ENCODE measurements at places on chromosomes 16 and 17.

GRCh38 chr17:41919165-41919817, 540 bp upstream of the ACLY start:
- DNase-seq = no peak

GRCh38 chr16:8630255-8630953, 8.9 kb downstream of the METTL22 start:
- DNase-seq = no peak

GRCh38 chr17:44258811-44259351, 9.1 kb downstream of the SLC4A1 start:
- no peak for DNase-seq

DNA sequence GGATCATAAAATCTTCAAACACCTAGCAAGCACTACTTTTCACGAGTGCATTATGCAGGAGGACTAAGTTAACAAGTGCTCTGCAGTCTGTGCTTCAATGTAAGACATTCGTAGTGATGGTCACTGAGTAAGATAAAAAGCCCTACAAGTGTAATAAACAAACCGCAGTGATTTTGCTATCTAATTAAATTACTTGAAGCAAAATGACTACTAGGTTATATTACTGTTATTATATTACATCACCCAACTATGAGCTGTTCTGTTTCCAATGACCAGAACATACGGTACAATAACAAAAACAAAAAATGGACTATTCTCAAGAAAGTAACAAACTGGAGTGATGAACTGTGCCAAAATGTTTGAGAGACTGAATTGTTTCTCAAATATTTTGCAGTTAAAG, 11.2 kb downstream of the KLHL10 start:
- no peak for DNase-seq

DNA sequence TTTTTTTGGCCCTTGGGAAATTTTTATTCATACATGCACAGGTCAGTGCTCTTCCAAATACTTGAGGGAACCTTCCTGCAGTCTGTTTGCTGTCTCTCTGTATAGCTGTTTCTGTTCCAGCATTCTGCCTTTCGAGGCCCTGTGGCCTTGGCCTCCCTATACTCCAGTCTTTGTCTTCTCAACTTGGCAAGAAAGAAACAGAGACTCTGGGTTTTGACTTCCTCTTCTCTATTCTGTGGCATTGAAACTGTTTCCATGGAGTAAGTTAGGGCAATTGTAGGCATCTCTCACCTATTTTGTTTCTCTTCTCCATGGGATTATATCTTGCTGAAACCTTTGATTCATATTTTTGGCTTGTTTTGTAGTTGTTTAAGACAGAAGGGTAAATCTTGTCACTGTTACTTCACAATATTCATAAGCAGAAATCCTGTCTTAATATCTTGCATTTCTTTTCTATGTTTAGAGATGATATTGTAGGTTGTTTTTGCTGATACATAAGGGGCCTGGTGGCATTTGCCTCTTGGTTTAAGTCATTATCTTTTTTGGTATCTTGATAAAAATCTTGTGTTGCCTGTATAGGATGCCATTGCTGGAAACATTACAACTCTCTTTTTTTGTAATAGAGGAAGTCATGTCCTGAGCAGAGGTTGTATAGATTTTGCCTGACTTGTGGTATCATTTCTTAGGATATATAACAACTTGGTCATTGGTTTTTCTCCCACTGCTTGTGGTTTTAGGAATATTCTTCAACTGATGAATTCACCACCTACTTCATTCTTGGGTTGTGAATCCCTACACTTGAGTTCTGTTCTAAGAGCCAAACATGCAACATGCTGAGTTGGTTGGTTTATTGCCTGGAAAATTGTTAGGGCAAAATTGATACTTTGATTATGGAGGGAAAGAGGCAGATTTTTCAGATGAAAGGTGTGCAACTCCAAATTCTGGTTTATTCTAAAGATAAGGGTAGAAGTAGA, 168.6 kb downstream of the FTO start:
- DNase-seq = peak; percentile 91

GRCh38 chr17:47797797-47798196, 23.8 kb downstream of the OSBPL7 start:
- DNase-seq = no peak

- peak; percentile 42 for DNase-seq
Observed at GRCh38 chr17:46135126-46135812, 58.0 kb downstream of the KANSL1 start.

DNA sequence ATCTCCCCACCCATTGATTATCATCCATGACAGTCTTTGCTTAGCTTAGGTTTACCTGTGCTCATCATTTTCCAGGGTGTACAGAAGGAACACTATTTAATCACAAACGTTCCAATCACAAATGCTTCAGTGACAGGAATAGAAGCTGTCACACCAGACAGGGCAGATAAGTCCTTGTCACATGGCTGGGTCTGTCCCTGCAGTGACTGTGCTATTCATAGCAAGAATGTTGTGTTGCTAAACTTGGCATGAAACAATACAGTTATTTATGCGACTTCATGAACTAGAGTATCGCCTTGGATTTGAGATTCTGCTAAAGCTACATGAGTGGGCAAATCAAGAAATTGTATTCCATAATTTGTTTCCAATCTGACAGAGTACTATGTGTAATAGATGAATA, 108.4 kb downstream of the CDH13 start:
- DNase-seq = peak; percentile 18

DNA sequence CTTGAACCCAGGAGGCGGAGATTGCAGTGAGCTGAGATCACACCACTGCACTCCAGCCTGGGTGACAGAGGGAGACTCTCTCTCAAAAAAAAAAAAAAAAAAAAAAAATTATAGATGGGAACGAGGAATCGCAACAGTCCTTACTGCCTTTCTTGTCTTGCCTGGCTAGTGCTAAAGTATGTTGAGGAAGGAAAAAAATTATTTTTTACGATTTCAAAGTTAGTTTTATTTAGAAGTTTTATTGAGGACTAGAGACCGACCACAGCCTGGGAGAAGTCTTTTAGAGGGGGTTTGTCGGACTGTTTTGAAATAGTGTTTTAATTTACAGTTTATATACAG, 15.8 kb upstream of the DNAH17 start:
- DNase-seq = no peak

- DNase-seq = no peak
Observed at GRCh38 chr17:21200590-21201297, 13.2 kb downstream of the TMEM11 start.

- DNase-seq = no peak
Observed at GRCh38 chr16:47705266-47705665, 244.1 kb downstream of the PHKB start.

- no peak for DNase-seq
Observed at GRCh38 chr17:46764000-46764708, 54.3 kb downstream of the WNT3 start.

- no peak for DNase-seq
Observed at GRCh38 chr17:33512113-33512512, 219.0 kb upstream of the ASIC2 start.

- DNase-seq = no peak
Observed at GRCh38 chr17:80415626-80416137, 715 bp downstream of the ENDOV start.

GRCh38 chr17:50200457-50201275, 765 bp downstream of the COL1A1 start:
- DNase-seq = peak; percentile 72

DNA sequence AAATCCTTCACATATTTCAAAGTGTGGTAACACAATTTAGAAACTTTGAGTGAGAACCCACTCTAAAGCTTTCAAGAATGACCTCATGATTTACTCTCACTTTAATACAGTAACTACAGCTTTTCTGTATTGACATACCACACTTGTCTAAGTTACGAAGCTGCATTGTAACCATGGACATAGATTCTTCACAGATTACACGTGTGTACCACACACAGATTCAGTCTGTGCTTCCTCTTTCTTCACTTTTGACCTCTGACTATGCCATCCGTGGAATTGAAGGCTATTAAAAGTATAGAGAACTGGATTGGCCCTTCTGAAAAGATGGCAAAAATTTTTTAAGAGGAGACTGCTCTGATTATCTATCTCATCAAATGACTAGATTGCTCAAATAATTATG, 172.7 kb downstream of the TANC2 start:
- DNase-seq = peak; percentile 58

DNA sequence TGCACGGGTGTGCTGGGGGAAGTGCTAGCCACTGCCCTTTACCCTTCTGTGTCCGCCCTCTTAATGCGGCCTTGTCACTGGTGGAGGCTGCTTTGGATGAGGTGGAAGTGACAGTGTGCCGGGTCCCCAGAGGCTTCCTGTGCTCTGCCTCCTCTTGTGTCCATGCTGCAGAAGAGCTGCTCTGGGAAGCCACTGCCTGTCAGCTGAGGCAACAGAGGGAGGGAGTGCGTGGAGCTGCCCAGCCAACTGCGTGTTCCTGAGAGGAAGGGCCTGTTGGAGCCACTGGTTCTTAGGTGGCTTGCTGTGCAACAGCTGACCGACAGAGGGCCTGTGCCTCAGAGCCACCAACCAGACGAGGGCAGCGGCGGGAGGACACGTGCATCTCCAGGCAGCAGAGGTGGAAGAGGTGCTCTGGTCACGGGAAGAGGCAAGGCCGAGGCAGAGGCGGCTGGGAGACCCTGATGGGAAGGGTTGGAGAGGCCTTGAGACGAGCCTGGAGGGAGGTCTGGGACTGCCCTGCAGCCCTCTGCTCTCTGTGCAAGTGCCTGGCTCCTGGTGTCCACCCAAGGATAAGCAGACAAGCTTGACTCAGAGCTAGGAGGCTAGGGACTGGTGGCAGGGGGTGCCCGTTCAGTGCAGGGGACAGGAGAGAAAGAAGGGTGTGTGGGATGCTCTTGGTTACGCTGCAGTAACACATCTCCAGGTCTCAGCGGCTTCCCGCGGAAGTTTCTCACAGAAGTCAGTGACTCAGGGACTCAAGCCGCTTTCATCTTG, 25.4 kb downstream of the B9D1 start:
- DNase-seq = no peak

DNA sequence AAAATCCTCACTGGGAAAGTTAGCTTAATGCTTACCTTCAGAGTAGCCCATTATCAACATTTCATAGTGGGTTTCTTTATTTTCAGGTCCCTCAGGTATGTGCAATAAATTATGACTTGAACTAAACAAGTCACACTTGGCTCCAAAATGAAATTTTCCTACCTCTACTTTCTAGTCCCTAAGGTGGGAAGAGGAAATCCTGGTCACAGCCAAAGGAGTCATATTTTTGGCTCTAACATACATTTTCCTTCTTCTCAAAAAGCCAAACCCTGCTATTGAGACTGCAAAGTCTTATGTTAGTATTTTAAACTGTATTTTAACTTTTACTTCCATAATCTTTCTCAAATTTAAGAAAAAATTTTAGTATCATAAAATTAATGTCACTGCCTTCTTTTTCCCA, 128.9 kb downstream of the BRIP1 start:
- DNase-seq = no peak

DNA sequence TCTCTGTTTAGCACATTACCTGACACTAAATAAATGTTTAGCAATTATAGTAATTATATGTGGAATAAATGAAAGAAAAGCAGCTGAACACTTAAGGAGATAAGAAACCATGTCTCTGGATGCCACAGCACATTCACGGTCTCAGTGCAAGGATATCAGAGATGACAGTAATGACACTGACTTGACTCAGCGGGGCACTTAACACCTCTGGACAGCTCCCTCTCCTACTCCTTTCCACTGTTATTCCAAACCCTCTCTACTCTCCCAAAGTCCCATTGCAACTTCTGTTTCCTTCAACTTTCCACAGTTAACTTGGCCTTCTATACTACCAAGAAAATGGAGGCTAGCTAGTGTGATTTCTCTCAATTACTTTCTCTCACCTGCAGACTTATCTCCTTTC, 93.0 kb upstream of the CORO6 start:
- no peak for DNase-seq

GRCh38 chr16:55513616-55514015, 4.7 kb downstream of the LPCAT2 start:
- DNase-seq = no peak

DNA sequence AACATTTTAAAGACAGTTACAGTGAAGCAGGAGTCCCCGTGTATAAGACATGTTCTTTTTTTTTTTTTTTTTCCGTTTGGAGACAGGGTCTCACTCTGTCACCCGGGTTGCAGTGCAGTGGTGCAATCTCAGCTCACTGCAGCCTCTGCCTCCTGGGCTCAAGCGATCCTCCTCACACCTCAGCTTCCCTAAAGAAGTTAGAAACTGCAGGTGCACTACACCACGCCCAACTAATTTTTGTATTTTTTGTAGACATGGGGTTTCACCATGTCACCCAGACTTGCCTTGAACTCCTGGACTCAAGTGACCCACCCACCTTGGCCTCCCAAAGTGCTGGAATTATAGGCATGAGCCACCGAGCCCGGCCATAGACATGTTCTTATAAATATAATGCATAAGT, 3.0 kb downstream of the EVI2B start:
- DNase-seq = no peak

GRCh38 chr17:72840019-72840418, 252.5 kb downstream of the SLC39A11 start:
- DNase-seq = no peak

DNA sequence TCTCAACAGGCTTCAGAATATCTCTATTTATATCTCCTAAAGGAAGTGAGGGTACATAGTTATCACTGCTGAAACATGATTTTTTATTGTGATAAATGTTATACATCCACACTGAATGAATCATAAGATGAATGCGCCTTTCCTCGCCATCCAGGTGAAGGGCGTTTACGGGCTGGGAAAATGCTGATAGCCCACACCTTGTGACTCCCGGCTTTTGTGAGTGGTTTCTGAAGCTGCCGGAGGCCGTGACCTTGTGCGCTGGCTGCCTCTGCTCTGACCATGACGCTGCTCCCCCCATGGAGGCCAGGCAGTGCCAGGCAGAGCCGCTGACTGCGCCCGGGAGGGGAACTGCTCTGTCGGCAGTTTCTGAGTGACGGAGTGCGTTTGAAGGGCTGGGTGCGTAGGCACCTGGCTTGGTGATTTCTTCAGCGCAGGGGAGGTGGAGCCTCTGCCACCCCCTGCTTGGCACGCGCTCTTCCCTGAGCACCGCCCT, 97.2 kb downstream of the RAP1GAP2 start:
- no peak for DNase-seq

GRCh38 chr16:78211946-78212345, 112.5 kb downstream of the WWOX start:
- no peak for DNase-seq

DNA sequence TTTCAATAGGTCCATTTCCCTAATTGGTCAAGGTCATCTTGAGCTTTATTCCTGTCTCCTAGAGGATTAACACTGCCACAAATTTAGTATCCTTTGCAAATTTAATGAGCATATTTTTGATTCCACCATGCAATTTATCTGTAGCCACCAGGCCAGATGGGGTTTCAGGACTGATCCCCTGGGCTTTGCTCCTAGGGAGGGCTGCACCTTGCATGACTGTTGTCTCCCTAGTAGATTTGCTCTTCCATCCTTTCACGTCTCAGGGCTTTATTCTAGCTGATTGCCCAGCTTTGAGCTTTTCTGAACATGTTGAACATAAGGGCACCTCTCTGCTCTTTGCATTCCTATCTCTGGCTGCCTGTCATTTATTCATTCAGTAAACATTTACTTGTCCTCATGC, 7.7 kb upstream of the KCNH6 start:
- no peak for DNase-seq
